Left lung (tissue), 14 donors: ENCODE measurements at places on chromosomes 7 and 10. TPM values are rescaled to one million over a fixed set of nuclear protein-coding genes. Genes with fewer than 3 reads are reported as not detected.

- no peaks in the 10 kb centered on the region for H3K27me3 ChIP-seq
- no peak overlapping the region for H3K27ac ChIP-seq
- no peaks in the 10 kb centered on the region for H3K36me3 ChIP-seq
- DNase-seq: no peak
- no peak overlapping the region for H3K4me3 ChIP-seq
These were observed 203.1 kb upstream of the PDE1C start for GRCh38 chr7:32273297-32273696.

- H3K27me3 ChIP-seq: no peaks in the 10 kb centered on the region
- no peaks in the 10 kb centered on the region for H3K36me3 ChIP-seq
- no peaks in the 10 kb centered on the region for H3K4me1 ChIP-seq
- no peak for DNase-seq
- H3K4me3 ChIP-seq: no peak overlapping the region
- H3K27ac ChIP-seq: no peak overlapping the region
These were observed 13.2 kb downstream of the POM121L12 start for GRCh38 chr7:53048638-53049037.

DNA sequence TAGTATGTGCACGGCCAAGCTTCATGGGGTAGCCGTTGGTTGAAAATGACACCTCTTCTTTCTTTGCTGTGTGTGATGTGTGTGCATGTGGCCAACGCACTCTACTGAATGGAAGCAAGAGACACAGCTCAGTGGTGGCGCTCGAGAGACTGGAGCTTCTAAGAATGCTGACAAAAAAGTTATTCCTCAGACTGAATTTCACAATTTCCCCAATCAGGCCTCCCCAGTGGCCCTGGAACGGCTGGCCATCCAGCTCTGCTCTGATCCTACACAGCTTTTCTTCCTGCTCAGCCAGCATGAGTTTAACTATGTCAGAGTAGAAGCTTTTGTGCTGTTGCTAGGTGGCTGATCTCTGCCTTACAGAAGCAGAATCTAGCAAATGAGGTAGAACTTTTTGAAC is 186.7 kb upstream of the PLXDC2 start:
- DNase-seq: peak; percentile 88
- H3K27me3 ChIP-seq: no peaks in the 10 kb centered on the region
- H3K27ac ChIP-seq: peak overlapping the region; percentile 58
- no peak overlapping the region for H3K4me3 ChIP-seq
- H3K36me3 ChIP-seq: no peaks in the 10 kb centered on the region

DNA sequence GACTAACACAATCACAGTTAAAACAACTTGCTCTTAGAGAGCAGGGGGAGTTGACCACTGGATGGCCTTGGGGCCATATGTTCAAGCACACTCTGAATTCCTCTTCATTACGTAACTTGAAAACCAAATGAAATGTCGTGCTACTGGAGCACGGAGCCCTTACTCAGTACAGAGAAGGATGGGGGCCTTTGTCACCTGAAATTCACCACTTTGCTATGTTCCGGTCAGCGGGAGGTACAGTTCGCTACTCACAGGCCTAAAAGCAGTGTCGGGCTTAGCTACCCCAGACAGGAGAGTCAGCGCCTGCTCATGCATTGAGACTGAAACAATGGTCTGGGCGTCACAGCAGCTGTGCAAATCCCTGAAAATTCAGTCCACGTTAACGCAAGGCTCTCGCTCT is 39.6 kb downstream of the GLI3 start:
- H3K27ac ChIP-seq: no peak overlapping the region
- DNase-seq: no peak
- H3K4me3 ChIP-seq: no peak overlapping the region
- no peaks in the 10 kb centered on the region for H3K4me1 ChIP-seq

GRCh38 chr10:13885238-13885990 is 298.6 kb downstream of the PRPF18 start:
- peaks cover 20% of the 10 kb centered on the region for H3K27me3 ChIP-seq
- H3K36me3 ChIP-seq: no peaks in the 10 kb centered on the region
- peaks cover 19% of the 10 kb centered on the region for H3K4me1 ChIP-seq
- DNase-seq: no peak
- H3K27ac ChIP-seq: no peak overlapping the region

DNA sequence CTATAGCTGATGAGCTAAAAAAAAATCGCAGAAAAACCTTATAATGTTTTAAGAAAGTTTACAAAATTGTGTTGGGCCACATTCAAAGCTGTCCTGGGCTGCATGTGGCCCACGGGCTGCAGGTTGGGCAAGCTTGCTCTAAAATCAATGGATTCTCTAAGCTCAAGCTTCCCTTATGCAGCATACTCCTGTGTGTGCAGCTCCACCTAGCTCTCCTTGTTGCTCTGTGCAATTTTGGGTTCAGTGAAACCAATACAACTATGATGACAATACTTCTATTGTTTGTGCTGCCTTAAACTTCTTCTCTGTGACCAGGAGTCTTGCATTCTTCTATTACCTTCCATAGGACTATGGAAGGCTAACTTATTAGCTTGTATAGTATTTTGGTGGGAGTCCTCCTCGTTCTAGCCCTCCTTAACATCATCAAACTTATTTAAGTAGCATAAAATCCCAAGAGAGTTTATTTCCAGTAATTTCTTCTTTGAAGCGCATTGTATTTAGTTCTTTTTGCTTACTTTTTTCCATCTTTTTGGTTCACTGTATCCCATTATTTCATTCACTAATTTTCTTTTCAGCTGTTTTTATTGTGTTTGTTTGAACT is 170.9 kb upstream of the SMIM30 start:
- DNase-seq: peak; percentile 15
- no peaks in the 10 kb centered on the region for H3K4me1 ChIP-seq
- no peak overlapping the region for H3K4me3 ChIP-seq
- H3K27ac ChIP-seq: no peak overlapping the region

GRCh38 chr10:128614016-128614605 is 487.9 kb upstream of the MKI67 start:
- H3K4me3 ChIP-seq: no peak overlapping the region
- no peaks in the 10 kb centered on the region for H3K27me3 ChIP-seq
- no peaks in the 10 kb centered on the region for H3K36me3 ChIP-seq
- no peak for DNase-seq

IFRD1 gene
- 54.1 TPM for total RNA-seq

DNA sequence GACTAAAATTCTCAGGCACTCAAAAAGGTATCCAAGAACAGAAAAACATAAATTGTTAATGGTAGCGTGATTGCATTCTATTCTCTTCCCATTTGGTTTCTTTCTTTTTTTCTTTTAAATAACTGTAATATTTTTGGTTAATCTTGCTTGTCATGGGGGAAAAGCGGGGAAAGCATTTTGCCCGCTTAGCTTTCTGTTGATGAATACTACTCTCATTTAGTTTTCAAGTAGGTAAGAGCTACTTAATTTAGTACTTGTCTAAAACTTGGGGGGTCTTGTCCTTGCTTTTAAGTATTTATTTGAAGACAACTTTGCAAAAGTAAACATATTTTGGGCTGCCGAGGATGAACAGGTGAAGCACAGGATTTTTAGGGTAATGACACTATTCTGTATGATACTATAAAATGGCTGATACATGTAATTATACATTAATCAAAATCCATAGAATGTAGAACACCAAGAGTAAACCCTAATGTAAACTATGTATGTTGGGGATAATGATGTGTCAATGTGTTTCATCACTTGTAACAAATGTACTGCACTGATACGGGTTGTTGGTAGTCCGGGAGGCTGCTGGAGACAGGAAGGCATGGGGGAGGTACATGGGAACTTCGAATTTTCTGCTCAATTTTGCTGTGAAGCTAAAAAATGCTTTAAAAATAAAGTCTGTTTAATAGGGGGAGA is 1.7 kb downstream of the TES start:
- H3K4me3 ChIP-seq: peak overlapping the region; percentile 51
- peak overlapping the region; percentile 99 for H3K27ac ChIP-seq
- H3K36me3 ChIP-seq: no peaks in the 10 kb centered on the region
- no peaks in the 10 kb centered on the region for H3K27me3 ChIP-seq

DNA sequence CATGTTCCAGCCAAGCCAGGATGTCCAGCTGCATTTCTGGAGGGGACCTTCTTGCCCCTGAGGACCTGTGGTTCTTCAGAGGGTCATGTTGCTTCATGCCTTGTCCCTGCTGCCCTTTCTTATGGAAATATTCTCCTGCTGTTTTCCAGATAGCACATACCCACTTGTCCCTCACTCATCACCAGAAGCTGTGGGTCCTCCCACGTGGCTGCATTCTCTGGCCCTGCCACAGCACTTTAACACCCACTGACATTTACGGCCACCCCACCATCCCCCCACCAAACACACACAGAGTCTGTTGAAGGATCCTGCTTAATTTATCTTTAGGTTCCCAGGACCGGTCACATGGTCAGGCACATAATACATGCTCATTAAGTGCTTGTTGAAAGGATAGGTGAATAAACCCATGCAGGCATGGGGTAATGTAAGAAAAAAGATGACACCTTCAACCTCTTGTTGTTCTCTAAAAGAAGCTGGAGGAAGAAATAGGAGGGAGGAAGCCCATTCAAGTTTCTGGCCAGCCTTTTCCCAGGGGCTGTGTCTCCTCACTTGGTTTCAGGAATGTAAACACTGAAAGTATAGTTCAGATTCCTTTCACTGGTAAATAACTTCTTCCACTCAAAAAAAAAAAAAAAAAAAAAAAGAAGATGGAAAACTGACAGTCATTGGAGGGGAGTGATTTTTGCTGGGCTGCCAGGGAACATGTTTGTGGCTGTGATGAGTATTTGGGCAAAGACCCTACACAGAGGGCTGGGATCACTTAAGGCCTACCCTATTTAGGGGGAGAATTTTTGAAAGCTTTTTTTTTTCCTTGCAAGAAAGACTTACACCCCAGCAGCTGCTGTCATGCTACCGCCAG is 19.8 kb upstream of the BMPER start:
- H3K27ac ChIP-seq: no peak overlapping the region
- H3K4me1 ChIP-seq: no peaks in the 10 kb centered on the region
- no peaks in the 10 kb centered on the region for H3K36me3 ChIP-seq
- no peak for DNase-seq
- H3K4me3 ChIP-seq: no peak overlapping the region
- H3K27me3 ChIP-seq: no peaks in the 10 kb centered on the region

GRCh38 chr7:609365-609764 is 89.7 kb upstream of the PDGFA start:
- no peak overlapping the region for H3K27ac ChIP-seq
- no peak for DNase-seq
- H3K4me1 ChIP-seq: peaks cover 7% of the 10 kb centered on the region
- no peaks in the 10 kb centered on the region for H3K27me3 ChIP-seq

DNA sequence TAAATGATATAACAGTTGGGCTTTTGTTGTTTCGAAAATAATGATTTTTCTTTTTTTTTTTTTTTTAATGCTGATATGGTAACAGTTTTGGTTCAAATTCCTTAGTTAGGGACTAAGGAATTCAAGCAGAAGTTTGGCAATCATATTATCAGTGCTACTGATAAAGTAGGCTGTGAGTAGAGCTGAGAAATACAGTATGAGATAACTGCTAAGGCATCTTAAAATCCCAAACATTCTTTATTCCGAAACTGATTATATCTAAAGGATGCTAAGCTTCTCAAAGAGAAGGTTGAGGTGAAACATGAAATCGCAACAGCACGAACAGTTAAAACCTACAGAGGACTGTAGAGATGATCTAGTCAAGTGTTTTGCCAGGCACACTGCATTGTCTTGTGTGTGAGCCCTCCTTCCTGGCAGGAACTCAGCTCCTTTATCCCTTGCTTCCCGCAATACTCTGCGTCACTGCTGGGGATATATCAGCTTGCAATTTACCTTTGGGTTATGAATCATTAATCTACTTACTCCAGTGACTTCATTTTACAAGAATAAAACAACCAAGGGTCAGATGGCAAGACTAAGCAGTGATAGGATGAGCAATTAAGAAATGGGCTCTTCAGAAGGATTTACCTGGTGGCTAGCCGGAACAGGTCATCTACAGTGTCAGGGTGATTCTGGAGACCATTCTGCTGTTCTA is 36.7 kb downstream of the IRF5 start:
- no peaks in the 10 kb centered on the region for H3K27me3 ChIP-seq
- no peaks in the 10 kb centered on the region for H3K4me1 ChIP-seq
- DNase-seq: no peak
- no peak overlapping the region for H3K4me3 ChIP-seq
- H3K36me3 ChIP-seq: peaks cover 97% of the 10 kb centered on the region
- no peak overlapping the region for H3K27ac ChIP-seq

- peaks cover 22% of the 10 kb centered on the region for H3K4me1 ChIP-seq
- H3K4me3 ChIP-seq: no peak overlapping the region
- H3K27me3 ChIP-seq: no peaks in the 10 kb centered on the region
- no peak overlapping the region for H3K27ac ChIP-seq
- DNase-seq: peak; percentile 69
These were observed 227.7 kb downstream of the CUX1 start for GRCh38 chr7:102044984-102045673.

- no peaks in the 10 kb centered on the region for H3K27me3 ChIP-seq
- no peaks in the 10 kb centered on the region for H3K4me1 ChIP-seq
- H3K4me3 ChIP-seq: no peak overlapping the region
- H3K36me3 ChIP-seq: no peaks in the 10 kb centered on the region
- peak; percentile 34 for DNase-seq
- no peak overlapping the region for H3K27ac ChIP-seq
These were observed 77.7 kb upstream of the GNA12 start for GRCh38 chr7:2921653-2922347.

LIPN gene
- total RNA-seq: 1.2 TPM

GRCh38 chr7:585229-585711 is 65.6 kb upstream of the PDGFA start:
- peak; percentile 34 for DNase-seq
- H3K27ac ChIP-seq: no peak overlapping the region
- no peaks in the 10 kb centered on the region for H3K36me3 ChIP-seq
- no peaks in the 10 kb centered on the region for H3K4me1 ChIP-seq
- no peaks in the 10 kb centered on the region for H3K27me3 ChIP-seq

GRCh38 chr10:44378626-44379025 is 6.3 kb downstream of the CXCL12 start:
- DNase-seq: no peak
- H3K27me3 ChIP-seq: peaks cover 19% of the 10 kb centered on the region
- H3K4me1 ChIP-seq: no peaks in the 10 kb centered on the region

SLC26A4 gene
- 0.82 TPM for total RNA-seq

GDI2 gene
- total RNA-seq: 219 TPM

CASTOR2 gene
- total RNA-seq: 7.4 TPM

- H3K36me3 ChIP-seq: no peaks in the 10 kb centered on the region
- no peak overlapping the region for H3K27ac ChIP-seq
- DNase-seq: no peak
These were observed 82.5 kb upstream of the TMEM72 start for GRCh38 chr10:44828508-44829142.

- DNase-seq: no peak
- no peaks in the 10 kb centered on the region for H3K36me3 ChIP-seq
- H3K27me3 ChIP-seq: no peaks in the 10 kb centered on the region
- H3K4me1 ChIP-seq: no peaks in the 10 kb centered on the region
- H3K4me3 ChIP-seq: no peak overlapping the region
These were observed 7.0 kb upstream of the GNAI1 start for GRCh38 chr7:80127412-80128160.

- H3K36me3 ChIP-seq: no peaks in the 10 kb centered on the region
- no peak overlapping the region for H3K27ac ChIP-seq
- no peaks in the 10 kb centered on the region for H3K4me1 ChIP-seq
- no peak for DNase-seq
- H3K4me3 ChIP-seq: no peak overlapping the region
These were observed 34.7 kb downstream of the TRRAP start for GRCh38 chr7:98913026-98913425.

GRCh38 chr10:27742195-27743011 is 3.2 kb downstream of the MKX start:
- H3K27me3 ChIP-seq: peaks cover 86% of the 10 kb centered on the region
- peaks cover 58% of the 10 kb centered on the region for H3K4me1 ChIP-seq
- no peaks in the 10 kb centered on the region for H3K36me3 ChIP-seq

GRCh38 chr10:73814896-73815718 is 3.7 kb upstream of the NDST2 start:
- peaks cover 9% of the 10 kb centered on the region for H3K4me1 ChIP-seq
- H3K4me3 ChIP-seq: no peak overlapping the region
- H3K27ac ChIP-seq: no peak overlapping the region
- H3K27me3 ChIP-seq: no peaks in the 10 kb centered on the region
- no peaks in the 10 kb centered on the region for H3K36me3 ChIP-seq
